ENCODE measurements at places on chromosomes 12 and 14. TPM values are rescaled to one million over a fixed set of nuclear protein-coding genes. Genes with fewer than 3 reads are reported as not detected.

SPTSSA gene
- 12.8 TPM for total RNA-seq

DNA sequence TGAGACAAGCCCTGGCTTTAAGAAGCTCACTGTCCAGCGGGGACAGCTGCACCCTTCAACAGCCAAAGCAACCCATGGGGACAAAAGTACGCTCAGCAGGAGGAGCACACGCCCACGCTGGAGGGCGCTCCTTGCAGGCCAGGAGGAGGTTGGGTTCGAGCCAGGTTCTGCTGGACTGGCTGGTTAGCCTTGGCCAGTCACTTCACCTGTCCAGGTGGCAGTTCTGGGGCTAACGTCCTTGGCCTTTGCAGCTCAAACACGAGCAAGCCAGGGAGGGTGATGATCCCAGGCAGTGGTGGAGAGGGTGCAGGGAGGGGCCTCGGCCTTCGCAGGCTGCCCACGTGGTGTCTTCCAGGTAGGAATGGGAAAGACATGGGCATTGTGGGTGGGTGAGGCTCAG, 13.1 kb downstream of the CHGA start:
- DNase-seq, result no peak

GRCh38 chr12:24945845-24946244, 3.1 kb downstream of the BCAT1 start:
- DNase-seq, result no peak

DNA sequence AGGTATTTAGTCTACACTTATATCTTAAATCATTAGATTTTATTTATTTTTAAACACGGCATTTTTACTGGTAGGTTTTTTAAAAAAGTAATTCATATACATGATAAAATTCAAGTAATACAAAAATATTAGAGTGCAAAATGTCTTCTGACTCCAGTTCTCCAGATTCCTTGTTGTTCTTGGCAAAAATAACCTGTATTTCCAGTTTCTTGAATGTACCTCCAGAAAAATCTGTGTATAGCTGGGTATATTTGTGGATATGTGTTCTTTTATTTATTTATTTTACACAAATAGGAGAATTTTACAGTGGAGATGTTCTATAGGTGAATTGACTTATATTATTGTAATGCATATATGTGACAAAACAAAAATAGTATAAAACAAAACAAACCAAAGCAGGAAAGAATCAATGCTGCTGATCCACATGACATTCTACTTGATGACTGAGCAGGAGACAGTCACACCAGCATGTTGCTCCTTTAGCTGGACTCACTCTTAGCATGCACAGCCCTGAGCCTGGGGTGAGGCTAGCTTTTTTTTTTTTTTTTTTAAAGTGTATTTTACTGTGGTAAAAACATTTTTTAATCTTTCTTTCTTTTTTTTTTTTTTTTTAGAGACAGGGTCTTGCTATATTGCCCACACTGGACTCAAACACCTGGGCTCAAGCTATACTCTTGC, 42.2 kb upstream of the SLC38A2 start:
- no peak for DNase-seq

GRCh38 chr12:77324763-77325468, 259.5 kb upstream of the E2F7 start:
- DNase-seq, result peak; percentile 37

- no peak for DNase-seq
Measured at GRCh38 chr12:58873496-58873895, 46.8 kb downstream of the LRIG3 start.

- DNase-seq, result no peak
Measured at GRCh38 chr14:74265301-74265965, 26.2 kb downstream of the VSX2 start.
